Caco-2 (cell line): ENCODE measurements at places on chromosomes 2 and 18. TPM values are rescaled to one million over a fixed set of nuclear protein-coding genes. Genes with fewer than 3 reads are reported as not detected.

GRCh38 chr2:207481924-207482323, 47.8 kb upstream of the CREB1 start:
- no peaks in the 10 kb centered on the region for H3K27me3 ChIP-seq
- no peaks in the 10 kb centered on the region for H3K36me3 ChIP-seq
- no peak for DNase-seq
- peaks cover 38% of the 10 kb centered on the region for H3K4me1 ChIP-seq
- H3K4me3 ChIP-seq: no peak overlapping the region

ARL4C gene
- total RNA-seq: 76.0 and 81.2 TPM in 2 replicates

RTN4 gene
- total RNA-seq: 231 and 236 TPM in 2 replicates

- H3K27me3 ChIP-seq: no peaks in the 10 kb centered on the region
- no peaks in the 10 kb centered on the region for H3K36me3 ChIP-seq
- H3K27ac ChIP-seq: no peak overlapping the region
- H3K4me3 ChIP-seq: no peak overlapping the region
Observed at GRCh38 chr2:100647709-100648108, 84.9 kb downstream of the PDCL3 start.

GRCh38 chr2:230016844-230017243, 51.9 kb downstream of the SLC16A14 start:
- H3K27ac ChIP-seq: no peak overlapping the region
- H3K36me3 ChIP-seq: no peaks in the 10 kb centered on the region
- DNase-seq: no peak
- no peaks in the 10 kb centered on the region for H3K27me3 ChIP-seq
- H3K4me1 ChIP-seq: no peaks in the 10 kb centered on the region

DNA sequence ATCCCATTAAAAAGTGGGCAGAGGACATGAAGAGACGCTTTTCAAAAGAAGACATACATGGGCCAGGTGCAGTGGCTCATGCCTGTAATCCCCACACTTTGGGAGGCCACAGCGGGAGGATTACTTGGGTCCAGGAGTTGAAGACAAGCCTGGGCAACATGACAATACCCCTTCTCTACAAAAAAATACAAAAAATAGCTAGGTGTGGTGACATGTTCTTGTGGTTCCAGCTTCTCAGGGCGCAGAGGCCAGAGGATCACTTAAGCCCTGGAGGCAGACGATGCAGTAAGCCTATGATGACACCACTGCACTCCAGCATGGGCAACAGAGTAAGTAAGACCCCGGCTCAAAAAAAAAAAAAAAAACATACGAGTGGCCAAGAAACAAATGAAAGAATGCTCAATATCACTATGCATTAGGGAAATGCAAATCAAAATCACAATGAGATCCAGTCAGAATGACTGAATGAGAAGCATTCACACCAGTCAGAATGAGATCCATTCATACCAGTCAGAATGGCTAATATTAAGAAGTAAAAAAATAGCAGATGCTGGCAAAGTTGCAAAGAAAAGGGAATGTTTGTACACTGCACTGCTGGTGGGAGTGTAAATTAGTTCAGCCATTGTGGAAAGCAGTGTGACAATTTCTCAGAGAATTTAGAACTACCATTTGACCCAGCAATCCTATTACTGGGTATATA, 550.2 kb upstream of the SLC39A10 start:
- H3K36me3 ChIP-seq: no peaks in the 10 kb centered on the region
- no peak overlapping the region for H3K4me3 ChIP-seq
- no peaks in the 10 kb centered on the region for H3K4me1 ChIP-seq

DNA sequence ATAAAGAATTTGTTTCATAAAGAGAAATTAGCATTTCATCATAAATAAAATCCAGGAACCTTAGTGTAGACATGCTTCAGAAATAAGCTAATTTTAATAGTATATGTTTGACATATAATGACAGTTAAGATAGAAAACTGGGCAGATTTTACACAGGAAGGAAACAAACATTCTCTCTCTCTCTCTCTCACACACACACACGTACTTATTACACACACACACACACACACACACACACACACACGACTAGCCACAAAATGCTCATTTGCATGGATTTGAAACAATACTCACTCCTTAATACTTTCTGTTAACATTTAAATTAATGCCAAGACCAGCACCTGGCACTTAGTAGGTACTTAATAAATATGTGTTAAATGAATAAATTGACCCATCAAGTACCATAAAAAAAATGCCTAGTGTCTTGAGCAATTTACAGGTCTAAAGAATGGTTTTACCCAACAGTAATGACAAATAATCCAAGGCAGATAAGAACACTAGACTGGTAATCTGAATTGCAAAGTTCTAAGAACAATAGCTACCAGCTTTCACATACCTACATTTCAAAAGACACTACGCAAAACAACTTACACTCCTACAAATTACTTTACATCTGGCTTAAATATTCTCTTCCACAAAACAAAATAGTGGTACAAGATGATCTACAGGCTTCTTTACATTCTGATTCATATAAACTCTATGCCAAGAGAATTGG, 2.9 kb upstream of the GALNT3 start:
- no peaks in the 10 kb centered on the region for H3K27me3 ChIP-seq
- DNase-seq: no peak
- no peak overlapping the region for H3K27ac ChIP-seq
- H3K4me3 ChIP-seq: no peak overlapping the region
- no peaks in the 10 kb centered on the region for H3K4me1 ChIP-seq
- H3K36me3 ChIP-seq: no peaks in the 10 kb centered on the region
